ENCODE measurements at places on chromosomes 5 and 9.

DNA sequence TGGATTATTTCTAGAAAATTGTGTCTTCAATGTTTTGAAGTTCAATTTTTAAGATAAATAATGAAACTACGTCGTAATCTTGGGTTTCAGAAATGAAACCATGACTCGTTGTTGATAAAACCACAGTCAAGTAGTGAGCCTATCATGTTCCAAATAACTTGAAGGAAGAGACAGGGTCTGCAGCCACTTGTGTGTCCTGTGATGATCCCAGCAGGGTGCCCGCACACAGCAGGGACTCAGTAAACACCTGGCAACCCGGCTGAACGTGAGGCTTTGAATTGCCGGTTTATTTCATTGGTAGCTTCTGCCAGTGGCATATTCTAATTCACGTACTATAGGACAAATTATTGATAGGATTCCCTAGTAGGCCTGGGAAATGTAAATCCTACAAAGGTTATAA lies 679.6 kb downstream of the IRX1 start:
- no peak for DNase-seq

DNA sequence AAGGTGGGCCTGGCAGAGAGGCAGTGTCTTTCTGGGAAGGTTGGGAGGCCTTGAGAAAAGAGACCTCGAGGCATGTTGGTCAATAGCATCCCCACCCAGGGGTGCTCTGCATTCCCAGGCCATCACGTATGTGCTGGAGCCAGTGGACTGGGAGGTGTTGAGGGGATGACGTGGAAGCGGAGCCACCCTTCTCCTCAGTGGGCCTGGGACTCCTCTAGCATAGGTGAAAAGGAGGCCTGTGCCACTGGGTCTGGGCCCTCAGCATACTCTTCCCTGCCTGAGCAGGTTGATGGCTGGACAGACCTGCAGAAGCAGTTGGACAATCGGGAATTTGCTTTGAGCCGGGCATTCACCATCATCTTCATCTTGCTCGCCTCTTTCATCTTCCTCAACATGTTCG lies 25.5 kb downstream of the PITX1 start:
- no peak for DNase-seq

DNA sequence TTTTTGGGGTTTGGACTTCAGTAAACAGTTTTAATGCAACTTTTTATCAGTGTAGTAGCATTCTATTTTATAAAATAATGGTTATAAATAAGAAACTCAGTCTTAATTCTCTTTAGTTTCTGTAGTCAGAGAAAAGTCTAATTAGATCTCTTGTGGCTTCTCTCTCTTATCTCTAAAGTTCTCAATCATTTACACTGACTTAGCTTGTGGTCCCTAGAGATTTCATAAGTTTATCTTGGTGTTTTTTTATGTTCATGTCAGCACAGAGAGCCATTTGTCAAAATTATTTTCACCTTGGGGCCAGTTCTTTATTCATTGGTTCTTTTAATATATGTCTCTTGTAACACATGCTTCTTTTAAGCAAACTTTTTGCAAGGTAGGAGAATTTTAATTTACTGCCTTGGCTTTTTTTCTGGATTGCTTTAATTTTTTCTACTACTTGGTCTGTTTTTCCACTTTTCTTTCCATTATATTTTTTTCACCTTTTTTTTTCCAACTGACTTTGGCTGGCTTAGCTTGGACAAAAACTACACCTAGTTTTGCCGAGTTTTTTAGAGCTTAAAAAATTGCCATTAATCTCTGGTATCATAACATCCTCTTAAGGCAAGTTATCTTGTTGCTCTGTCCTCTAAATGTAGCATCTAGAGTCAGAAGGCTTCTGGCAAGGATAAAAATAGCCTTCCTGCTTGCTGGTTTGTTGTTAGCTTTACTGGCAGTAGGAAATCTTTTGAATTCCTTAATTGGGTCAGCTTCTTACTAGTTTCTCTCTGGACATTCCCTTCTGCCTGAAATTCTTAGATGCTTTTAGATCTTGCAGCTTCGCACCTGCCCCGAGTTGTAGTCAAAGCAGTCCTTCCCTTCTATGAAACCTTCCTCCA lies 35.3 kb downstream of the CPEB4 start:
- no peak for DNase-seq

- DNase-seq: no peak
Observed at GRCh38 chr5:93611976-93612854, 29.2 kb downstream of the NR2F1 start.

- no peak for DNase-seq
Observed at GRCh38 chr9:117343427-117343826, 71.4 kb downstream of the ASTN2 start.
